Activated CD4-positive, alpha-beta T cell treated with anti-CD3 and anti-CD28 coated beads, Interleukin-2, amount 10 ng/mL, durations not matched to agents 7 days and 5 days (primary cell): ENCODE measurements at places on chromosomes 2 and 18. TPM values are rescaled to one million over a fixed set of nuclear protein-coding genes. Genes with fewer than 3 reads are reported as not detected.

GRCh38 chr2:227228061-227228667 is 63.7 kb downstream of the COL4A3 start:
- no peaks in the 10 kb centered on the region for H3K4me1 ChIP-seq
- no peak overlapping the region for H3K4me3 ChIP-seq
- H3K27ac ChIP-seq, result no peak overlapping the region
- H3K27me3 ChIP-seq, result peaks cover 4% of the 10 kb centered on the region
- H3K36me3 ChIP-seq, result no peaks in the 10 kb centered on the region

DNA sequence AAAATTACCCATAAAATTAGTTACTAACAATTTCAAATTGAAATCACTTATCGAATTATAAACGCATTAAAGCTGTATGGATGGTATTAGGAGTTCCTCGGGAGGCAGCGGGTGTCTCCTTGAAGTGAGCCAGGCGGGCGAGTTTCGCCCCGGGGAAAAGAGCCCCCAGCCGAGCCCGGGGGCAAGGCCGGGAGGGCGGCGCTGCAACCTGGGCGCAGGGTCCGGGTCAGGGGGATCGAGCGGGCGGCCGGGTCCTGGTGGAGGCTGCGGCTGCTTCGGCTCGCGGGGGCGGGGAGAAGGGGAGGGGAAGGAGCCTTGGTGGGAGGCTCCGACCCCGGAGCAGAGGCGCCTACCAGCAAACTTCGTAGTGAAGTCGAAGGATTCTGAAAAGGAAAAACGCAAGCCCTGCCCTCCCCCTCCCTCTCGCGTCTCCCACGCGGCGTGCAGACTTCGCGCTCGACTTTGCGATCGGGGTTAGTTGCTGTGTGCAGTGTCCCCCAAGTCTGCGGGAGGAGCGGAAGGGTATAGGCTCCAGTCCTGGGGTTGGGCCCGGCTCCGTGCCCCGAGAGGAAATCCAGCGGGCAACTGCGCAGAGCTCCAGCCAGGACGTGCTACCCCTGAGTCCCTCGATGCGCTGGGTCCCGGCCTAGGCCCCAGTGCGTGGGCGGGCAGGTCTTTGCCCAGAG is 140.8 kb downstream of the MEIS1 start:
- H3K36me3 ChIP-seq, result no peaks in the 10 kb centered on the region
- DNase-seq, result no peak
- peaks cover 1% of the 10 kb centered on the region for H3K4me1 ChIP-seq
- H3K27me3 ChIP-seq, result peaks cover 59% of the 10 kb centered on the region
- no peak overlapping the region for H3K4me3 ChIP-seq

DNA sequence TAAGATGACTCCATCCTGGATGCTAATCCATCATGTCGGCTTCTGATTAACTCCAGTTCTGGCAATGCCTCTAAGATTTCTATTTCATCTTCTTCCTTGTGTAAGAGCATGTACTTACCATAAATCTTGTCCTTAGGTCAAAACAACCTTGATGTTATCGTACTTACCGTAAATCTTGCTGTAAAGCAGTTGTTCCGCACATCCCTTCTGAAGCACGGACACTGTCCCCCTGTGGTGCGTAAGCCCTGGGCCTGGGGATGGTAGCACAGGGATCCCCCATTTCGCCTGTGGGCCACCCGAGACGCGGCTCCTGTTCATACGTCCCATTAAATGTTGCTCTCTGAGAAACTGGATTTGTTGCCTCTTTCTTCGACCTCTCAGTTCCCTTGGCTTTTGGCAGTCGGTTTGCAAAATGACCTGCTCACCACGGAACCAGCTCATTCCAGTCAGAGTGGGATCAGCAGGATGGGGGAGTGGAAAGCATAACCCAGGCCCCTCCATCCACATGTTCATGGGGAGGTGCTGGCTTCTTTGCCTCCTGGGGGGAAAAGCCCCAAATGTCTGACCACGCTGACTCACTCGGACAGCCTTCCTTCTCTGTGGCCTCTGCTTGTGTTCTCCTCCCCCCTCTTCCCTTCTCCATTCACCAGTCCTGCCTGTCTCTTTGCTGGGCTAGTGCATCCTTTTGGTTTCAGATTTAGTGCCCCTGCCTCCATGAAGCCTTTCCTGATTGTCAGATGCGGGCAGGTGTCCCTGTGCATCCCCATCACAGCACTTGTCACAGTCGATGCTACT is 49.9 kb downstream of the RAB31 start:
- no peak for DNase-seq
- H3K4me3 ChIP-seq, result no peak overlapping the region
- no peak overlapping the region for H3K27ac ChIP-seq
- no peaks in the 10 kb centered on the region for H3K36me3 ChIP-seq
- H3K4me1 ChIP-seq, result peaks cover 7% of the 10 kb centered on the region

- H3K36me3 ChIP-seq, result no peaks in the 10 kb centered on the region
- H3K4me3 ChIP-seq, result no peak overlapping the region
- no peak overlapping the region for H3K27ac ChIP-seq
- H3K27me3 ChIP-seq, result no peaks in the 10 kb centered on the region
- no peak for DNase-seq
These were observed 150.9 kb upstream of the KCNH7 start for GRCh38 chr2:162989507-162989906.

- H3K27me3 ChIP-seq, result peaks cover 22% of the 10 kb centered on the region
- peak overlapping the region; percentile 91 for H3K27ac ChIP-seq
- peaks cover 54% of the 10 kb centered on the region for H3K4me1 ChIP-seq
These were observed 2.3 kb upstream of the NR4A2 start for GRCh38 chr2:156334496-156335478.

GRCh38 chr2:16615246-16615645 is 50.4 kb downstream of the CYRIA start:
- no peak overlapping the region for H3K27ac ChIP-seq
- no peaks in the 10 kb centered on the region for H3K36me3 ChIP-seq
- H3K4me1 ChIP-seq, result no peaks in the 10 kb centered on the region

- H3K4me1 ChIP-seq, result peaks cover 30% of the 10 kb centered on the region
- no peak for DNase-seq
- H3K27ac ChIP-seq, result no peak overlapping the region
- H3K27me3 ChIP-seq, result no peaks in the 10 kb centered on the region
- H3K36me3 ChIP-seq, result peaks cover 31% of the 10 kb centered on the region
- no peak overlapping the region for H3K4me3 ChIP-seq
These were observed 602.9 kb downstream of the ARHGAP15 start for GRCh38 chr2:143732076-143732475.

- no peaks in the 10 kb centered on the region for H3K4me1 ChIP-seq
- DNase-seq, result no peak
- no peak overlapping the region for H3K27ac ChIP-seq
- no peaks in the 10 kb centered on the region for H3K36me3 ChIP-seq
- no peak overlapping the region for H3K4me3 ChIP-seq
These were observed 63.2 kb downstream of the ASAP2 start for GRCh38 chr2:9269695-9270360.

GRCh38 chr2:103151046-103151445 is 389.2 kb downstream of the TMEM182 start:
- peaks cover 30% of the 10 kb centered on the region for H3K27me3 ChIP-seq
- H3K4me1 ChIP-seq, result peaks cover 3% of the 10 kb centered on the region
- H3K36me3 ChIP-seq, result no peaks in the 10 kb centered on the region
- H3K4me3 ChIP-seq, result no peak overlapping the region
- H3K27ac ChIP-seq, result no peak overlapping the region

- no peaks in the 10 kb centered on the region for H3K4me1 ChIP-seq
- no peaks in the 10 kb centered on the region for H3K36me3 ChIP-seq
- no peak overlapping the region for H3K4me3 ChIP-seq
These were observed 287.7 kb upstream of the ZSWIM2 start for GRCh38 chr2:187136646-187137045.

DNA sequence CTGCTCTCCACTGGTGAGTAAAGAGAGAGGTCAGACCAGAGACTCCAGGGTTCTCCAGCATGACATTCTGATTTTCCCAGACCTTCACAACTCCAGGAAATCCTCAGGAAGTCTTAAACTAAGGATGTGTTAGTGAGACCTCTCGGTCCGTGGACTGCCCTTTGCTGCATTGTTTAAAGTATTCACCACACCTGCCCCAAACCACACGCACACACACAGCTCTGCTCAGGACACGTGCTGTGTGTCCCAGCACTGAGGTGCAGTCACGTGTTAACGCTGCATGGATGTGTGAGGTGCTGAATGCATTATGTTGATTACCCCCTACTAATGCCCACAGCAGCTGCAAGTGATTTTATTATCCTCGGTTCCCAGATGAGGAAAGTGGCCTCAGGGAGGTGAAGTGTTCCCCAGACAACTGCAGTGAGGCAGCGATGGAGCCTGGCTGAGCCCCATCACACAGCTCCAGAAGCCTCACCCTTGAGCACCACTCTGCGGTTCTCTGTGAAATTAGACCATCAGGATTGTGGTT is 68.4 kb downstream of the TRAPPC12 start:
- H3K4me1 ChIP-seq, result no peaks in the 10 kb centered on the region
- no peaks in the 10 kb centered on the region for H3K27me3 ChIP-seq
- no peak overlapping the region for H3K4me3 ChIP-seq
- H3K27ac ChIP-seq, result no peak overlapping the region
- H3K36me3 ChIP-seq, result peaks cover 11% of the 10 kb centered on the region
- no peak for DNase-seq

DNA sequence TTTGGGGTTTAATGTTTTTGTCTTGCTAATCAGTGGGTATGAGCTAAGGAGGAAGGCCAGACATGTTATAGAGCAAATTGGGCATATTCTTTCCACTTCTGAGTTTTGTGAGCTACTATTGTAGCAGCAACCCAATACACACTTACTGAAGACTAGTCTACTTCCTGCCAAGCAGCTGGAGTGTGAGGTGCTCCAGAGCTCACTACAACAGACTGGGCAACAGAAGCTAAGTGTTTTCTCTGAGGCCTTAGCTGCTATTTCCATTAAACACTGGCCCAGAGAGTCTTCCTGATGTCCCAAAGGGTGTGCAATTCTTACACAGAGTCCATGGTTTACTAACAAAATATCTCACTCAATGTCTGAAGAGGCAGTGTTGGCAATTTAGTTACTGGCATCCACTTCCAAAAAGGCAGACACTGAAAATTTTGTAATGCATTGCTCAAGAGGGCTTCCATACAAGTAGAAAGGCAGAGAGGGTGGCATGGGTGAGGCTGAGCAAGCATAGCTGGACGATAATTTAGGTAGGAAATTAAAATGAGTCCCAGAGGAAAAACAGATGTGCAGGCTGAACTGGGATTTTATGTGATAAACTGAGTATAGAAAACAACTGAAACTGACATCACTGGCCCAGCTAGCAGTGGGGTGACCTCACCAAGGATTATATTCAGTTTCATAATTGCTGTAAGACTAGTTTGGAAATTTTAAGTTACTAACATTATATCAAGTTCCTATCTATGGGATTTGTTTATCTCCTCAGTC is 68.6 kb downstream of the ZC3H6 start:
- H3K27ac ChIP-seq, result no peak overlapping the region
- no peak for DNase-seq
- no peak overlapping the region for H3K4me3 ChIP-seq
- H3K4me1 ChIP-seq, result peaks cover 10% of the 10 kb centered on the region
- H3K36me3 ChIP-seq, result no peaks in the 10 kb centered on the region

GRCh38 chr2:102615620-102616436 is 3.5 kb upstream of the SLC9A2 start:
- peak; percentile 55 for DNase-seq
- no peaks in the 10 kb centered on the region for H3K36me3 ChIP-seq
- H3K27me3 ChIP-seq, result peaks cover 54% of the 10 kb centered on the region
- H3K4me1 ChIP-seq, result peaks cover 14% of the 10 kb centered on the region
- no peak overlapping the region for H3K4me3 ChIP-seq
- H3K27ac ChIP-seq, result no peak overlapping the region

- peaks cover 8% of the 10 kb centered on the region for H3K27me3 ChIP-seq
- no peak overlapping the region for H3K4me3 ChIP-seq
- no peaks in the 10 kb centered on the region for H3K4me1 ChIP-seq
- H3K27ac ChIP-seq, result no peak overlapping the region
- H3K36me3 ChIP-seq, result no peaks in the 10 kb centered on the region
These were observed 94.1 kb downstream of the CSRNP3 start for GRCh38 chr2:165563468-165564225.

DNA sequence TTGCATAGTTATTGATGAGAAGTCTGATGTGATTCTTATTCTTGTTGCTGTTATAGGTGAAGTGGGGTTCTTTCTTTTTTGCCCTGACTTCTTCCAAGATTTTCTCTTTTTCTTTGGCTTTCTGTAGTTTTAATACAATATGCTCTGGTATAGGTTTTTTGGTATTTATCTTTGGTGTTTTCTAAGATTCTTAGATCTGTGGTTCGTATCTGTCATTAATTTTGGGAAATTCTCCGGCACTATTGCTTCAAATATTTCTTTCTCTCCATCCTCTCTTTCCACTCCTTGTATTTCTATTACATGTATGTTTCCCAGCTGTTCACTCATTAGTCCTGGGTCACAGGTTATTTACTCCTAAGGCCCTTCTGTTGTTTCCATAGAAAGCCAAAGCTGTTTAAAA is 43.8 kb downstream of the SKA1 start:
- no peaks in the 10 kb centered on the region for H3K4me1 ChIP-seq
- DNase-seq, result no peak
- H3K27ac ChIP-seq, result no peak overlapping the region
- H3K4me3 ChIP-seq, result no peak overlapping the region

- no peak overlapping the region for H3K27ac ChIP-seq
- H3K4me1 ChIP-seq, result no peaks in the 10 kb centered on the region
- H3K36me3 ChIP-seq, result no peaks in the 10 kb centered on the region
- no peak overlapping the region for H3K4me3 ChIP-seq
- H3K27me3 ChIP-seq, result no peaks in the 10 kb centered on the region
These were observed 1086.1 kb upstream of the CELF4 start for GRCh38 chr18:38651736-38652135.

DNA sequence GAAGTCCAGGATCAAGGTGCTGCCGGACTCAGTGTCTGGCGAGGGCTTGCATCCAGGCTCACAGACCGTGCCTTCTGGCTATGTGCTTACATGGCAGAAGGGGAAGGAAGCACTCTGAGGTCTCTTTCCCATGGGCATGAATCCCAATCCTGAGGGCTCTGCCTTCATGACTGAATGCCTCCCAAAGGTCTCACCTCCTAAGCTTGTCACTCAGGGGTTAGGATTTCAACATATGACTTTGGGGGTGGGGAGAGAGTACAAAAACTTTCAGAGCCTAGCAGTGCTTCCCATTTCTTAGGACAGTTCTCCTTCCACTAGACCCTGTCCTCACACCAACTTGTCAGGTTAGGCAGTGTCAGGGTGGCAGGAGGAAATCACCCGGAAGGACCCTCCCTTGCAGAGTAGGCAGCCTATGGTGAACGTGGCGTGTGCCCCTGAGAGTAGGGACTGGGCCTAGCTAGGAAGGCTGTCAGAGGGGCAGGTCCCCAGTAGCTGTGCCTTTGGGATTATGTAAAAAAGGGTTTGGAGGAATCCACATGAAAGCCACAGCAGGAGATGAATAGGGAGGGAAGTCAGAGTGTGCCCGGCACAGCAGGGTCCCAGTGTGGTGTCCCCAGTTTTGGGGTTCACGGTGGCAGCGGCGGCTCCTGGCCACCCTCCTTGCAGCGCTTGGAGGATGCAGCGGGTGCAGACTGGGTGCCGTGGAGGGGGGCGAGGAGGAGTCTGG is 233.3 kb downstream of the LDLRAD4 start:
- H3K27ac ChIP-seq, result no peak overlapping the region
- H3K27me3 ChIP-seq, result no peaks in the 10 kb centered on the region
- DNase-seq, result no peak

Gene HOXD11
- total RNA-seq, result not detected

Gene ADAM23
- total RNA-seq, result 0.75 TPM

Gene VWC2L
- not detected for total RNA-seq

Gene KCNG2
- total RNA-seq, result not detected

Gene ACMSD
- not detected for total RNA-seq

Gene REG1B
- not detected for total RNA-seq
